A375 (cell line): ENCODE measurements at places on chromosomes 1 and 21. TPM values are rescaled to one million over a fixed set of nuclear protein-coding genes. Genes with fewer than 3 reads are reported as not detected.

The GFI1 gene
- 1.1 and 1.4 TPM in 2 replicates for total RNA-seq

The SNX27 gene
- total RNA-seq, result 24.4 and 25.7 TPM in 2 replicates

The GRIK3 gene
- total RNA-seq, result not detected in 2 replicates

The RNF223 gene
- 0.56 TPM in 1 of 2 replicates, not detected in the other for total RNA-seq

The SLC25A24 gene
- total RNA-seq, result 28.7 and 28.9 TPM in 2 replicates

The ZNF683 gene
- not detected in 2 replicates for total RNA-seq

The PGLYRP3 gene
- not detected in 2 replicates for total RNA-seq

The HSD3B2 gene
- 0.37 TPM in 1 of 2 replicates, not detected in the other for total RNA-seq

The AGRN gene
- total RNA-seq, result 94.2 and 99.7 TPM in 2 replicates

The LCE3E gene
- not detected in 2 replicates for total RNA-seq

The SHE gene
- total RNA-seq, result 0.08 and 0.11 TPM in 2 replicates

The DCDC2B gene
- not detected in 2 replicates for total RNA-seq

The AMIGO1 gene
- total RNA-seq, result 3.0 and 3.7 TPM in 2 replicates

The SPATC1L gene
- total RNA-seq, result 6.9 and 9.7 TPM in 2 replicates

The PLA2G2F gene
- not detected in 2 replicates for total RNA-seq

The GPR153 gene
- 26.1 and 29.0 TPM in 2 replicates for total RNA-seq

The LCE2B gene
- not detected in 2 replicates for total RNA-seq

The PTCH2 gene
- total RNA-seq, result 0.04 and 0.08 TPM in 2 replicates

The IFT25 gene
- 55.2 and 61.4 TPM in 2 replicates for total RNA-seq

The TNFSF4 gene
- 0.61 and 0.79 TPM in 2 replicates for total RNA-seq

The MR1 gene
- 3.4 and 4.4 TPM in 2 replicates for total RNA-seq

The KRTAP24-1 gene
- not detected in 2 replicates for total RNA-seq

The PALMD gene
- not detected in 2 replicates for total RNA-seq

The PODN gene
- not detected in 2 replicates for total RNA-seq

The MMEL1 gene
- not detected in 2 replicates for total RNA-seq

The HPDL gene
- total RNA-seq, result 20.7 and 25.0 TPM in 2 replicates

The TMEM269 gene
- 0.03 and 0.11 TPM in 2 replicates for total RNA-seq

The CD5L gene
- total RNA-seq, result not detected in 2 replicates

The SPRR2E gene
- not detected in 2 replicates for total RNA-seq

The CBR3 gene
- total RNA-seq, result 17.4 and 17.8 TPM in 2 replicates

The ACAP3 gene
- total RNA-seq, result 30.1 and 39.1 TPM in 2 replicates

The MARK1 gene
- total RNA-seq, result 3.4 and 4.5 TPM in 2 replicates
